ENCODE measurements at places on chromosomes 3 and 15.

DNA sequence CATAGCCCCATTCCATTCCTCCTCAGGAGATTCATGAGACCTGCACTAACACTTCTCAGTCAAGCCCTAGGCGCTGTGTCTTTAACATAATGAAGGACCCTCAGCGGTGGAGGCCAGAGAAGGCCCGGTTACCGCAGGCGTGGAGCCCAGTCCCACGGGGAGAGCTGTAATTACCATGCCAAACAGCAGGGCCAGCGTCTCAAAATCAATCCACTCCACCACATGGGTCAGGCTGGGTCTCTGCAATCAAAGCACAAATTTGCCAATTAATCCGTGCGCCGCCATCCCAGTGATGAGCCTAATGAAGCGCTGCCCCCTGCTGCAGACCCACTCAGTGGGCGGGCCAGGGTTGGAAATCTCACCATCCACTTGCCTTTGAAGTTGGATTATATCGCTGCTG is 109.7 kb downstream of the OCA2 start:
- DNase-seq, result no peak

- no peak for DNase-seq
Measured at GRCh38 chr3:66642019-66642418, 141.2 kb upstream of the LRIG1 start.

GRCh38 chr3:17233398-17233800 is 348.6 kb downstream of the PLCL2 start:
- no peak for DNase-seq

DNA sequence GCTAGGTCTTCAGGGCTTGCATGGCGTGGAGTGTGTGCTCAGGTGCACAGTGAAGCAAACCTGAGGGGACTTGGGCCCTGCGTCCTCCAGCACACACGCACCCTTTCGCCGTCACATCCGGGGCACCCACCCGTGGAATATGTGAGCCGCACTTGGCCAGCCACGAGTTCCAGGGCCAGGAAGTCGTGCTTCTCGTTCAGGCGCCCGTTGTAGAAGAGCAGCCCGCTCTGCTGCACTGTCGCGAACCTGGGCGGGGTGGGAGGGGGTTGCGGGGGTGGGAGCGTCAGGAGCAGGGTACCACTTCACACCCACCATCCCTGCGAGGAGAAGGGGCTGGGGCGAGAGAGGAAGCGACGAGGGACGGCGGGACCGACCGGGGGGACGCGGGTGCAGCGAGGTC is 7.1 kb downstream of the CELSR3 start:
- no peak for DNase-seq

GRCh38 chr3:59927056-59927455 is 877.2 kb upstream of the CFAP20DC start:
- DNase-seq, result no peak

DNA sequence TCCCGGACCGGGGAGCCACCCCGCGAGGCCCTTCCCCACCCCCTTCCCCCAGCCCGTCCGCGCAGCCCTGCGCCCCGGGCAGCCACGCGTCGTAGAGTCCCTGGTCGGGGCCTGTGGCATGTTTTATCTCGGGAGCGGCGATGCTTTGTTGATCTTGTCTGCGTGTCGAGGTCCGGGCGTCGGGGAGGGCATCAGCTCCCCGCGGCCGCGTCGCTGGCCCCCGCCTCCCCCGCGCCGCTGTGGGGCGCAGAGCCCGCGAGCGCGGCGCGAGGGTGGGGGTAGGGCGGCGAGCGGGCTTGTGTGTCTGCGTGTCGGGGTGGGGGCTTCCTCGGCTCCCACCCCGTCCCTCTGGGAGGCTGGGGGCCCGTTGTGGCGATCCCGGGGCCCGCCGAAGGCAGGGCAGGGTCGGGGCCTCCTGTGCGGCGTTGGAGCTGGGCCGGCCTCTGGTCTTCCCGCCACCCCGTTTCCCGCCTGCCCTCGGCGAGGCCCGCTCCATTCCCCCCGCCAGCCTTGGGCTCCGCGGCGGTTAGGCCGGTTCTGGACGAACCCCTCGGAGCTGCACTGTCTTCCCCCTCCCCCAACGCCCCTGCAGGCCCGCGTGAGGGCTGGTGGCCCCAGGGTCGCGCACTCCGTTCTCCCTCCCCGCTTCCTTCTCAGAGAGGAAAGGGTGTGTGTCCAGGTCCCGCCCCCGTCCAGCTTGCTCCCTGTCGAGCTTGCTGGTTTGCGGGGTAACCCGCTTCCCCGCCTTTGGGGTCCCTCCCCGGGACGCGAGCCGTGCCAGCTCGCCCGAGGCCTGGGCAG is 695 bp downstream of the GMPS start:
- no peak for DNase-seq

DNA sequence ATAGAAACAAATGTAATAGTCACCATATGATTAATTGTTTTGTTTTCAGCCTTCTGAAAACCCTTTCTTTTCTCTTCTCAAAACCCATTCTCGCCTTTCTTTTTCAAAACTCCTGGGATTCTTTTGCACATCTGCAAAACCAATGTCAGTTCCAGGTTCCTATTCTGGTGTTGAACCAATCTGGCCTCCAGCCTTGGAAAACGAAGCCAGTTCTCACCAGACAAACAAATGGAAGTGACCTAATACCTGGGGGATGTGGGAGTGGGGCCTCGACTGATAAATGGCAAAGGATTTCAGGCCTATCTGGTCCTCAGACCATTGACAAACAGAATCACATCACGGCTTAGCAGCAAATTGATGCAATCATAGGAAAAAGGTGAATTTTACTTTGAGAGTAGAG is 73.0 kb downstream of the COL8A1 start:
- no peak for DNase-seq

DNA sequence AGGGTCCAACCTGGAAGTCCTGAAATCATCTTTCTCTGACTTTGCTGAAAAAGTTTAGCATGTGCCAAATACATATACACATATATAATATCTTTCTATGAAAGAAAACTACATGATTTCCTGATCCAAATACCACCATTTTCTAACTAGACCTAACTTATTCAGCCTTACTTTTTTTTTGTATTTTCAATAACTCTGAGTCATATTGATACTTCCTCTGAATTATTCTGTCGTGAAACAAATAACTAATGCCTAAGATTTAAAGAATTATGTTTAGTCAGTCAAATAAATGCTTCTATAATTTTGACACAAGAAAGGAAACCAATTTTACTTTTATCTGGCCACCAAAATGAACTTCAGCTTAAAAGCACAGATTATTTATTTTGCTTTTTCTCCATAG is 760.2 kb upstream of the GBE1 start:
- no peak for DNase-seq

DNA sequence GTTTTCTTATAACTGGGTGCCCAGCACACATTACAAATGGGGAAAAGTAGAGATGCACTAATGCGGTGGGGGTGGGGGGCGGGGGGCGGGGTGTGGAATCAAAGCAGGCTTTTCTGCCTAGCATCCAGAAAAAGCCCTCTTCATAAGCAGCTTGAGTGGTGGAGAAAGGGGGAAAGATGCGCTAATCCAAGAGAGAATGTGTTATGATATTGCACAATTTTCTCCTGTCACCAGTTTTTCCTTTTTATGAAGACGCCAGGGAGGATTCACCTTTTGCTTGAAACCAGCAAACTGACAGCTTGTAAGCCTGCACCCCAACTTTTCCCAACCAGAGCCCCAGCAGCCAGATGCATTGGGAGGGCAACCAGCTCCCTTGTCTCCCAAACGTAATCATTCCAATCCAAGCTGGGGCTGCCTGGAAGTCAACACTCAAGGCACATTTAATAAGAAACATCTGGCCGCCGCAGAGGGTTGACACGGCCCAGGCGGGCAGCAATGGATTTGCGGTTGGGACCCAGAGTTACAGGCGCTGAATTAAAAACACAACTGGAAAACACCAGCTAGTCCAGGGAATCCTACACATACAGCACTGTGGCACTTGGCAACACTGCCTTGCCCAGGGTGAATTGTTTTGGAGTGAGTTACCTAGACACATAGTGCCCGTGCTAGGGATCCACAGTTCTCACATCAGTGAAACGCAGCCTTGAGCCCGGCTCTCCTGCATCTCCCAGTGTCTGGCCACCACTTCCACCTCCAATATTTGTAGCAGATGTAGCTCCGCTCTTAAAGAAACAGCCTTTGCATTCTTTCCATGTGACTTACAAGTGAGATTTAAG is 218.5 kb upstream of the PRICKLE2 start:
- DNase-seq, result no peak

DNA sequence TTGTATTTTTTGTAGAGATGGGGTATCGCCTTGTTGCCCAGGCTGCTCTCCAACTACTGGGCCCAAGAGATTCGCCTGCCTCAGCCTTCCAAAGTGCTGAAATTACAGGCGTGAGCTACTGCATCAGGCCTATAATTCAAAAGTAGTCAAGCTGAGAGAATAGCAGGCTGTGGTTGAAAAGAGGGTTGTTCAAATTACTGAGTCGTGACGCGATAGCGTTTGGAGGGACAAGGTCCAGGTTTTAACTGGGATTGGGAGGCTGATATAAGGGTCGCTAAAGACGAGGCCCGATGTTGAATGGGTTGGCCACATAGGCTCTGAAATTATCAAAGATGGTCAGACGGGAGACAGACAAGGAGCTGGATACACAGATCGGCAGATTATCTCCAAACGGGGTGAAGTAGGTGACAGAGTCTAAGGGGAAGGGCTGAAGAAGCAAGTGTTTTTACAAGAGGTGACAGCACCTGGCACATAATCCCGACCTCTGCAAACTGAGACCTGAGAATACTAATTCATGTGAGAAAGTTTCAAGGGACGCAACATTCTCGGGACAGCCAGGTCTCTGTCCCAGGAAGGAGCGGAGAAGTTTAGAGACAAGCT is 759 bp upstream of the ARID3B start:
- no peak for DNase-seq

GRCh38 chr3:158882445-158882844 is 80.6 kb downstream of the MFSD1 start:
- no peak for DNase-seq

Data from thoracic aorta (tissue), 2 donors.